ENCODE measurements at places on chromosomes 7 and 10. TPM values are rescaled to one million over a fixed set of nuclear protein-coding genes. Genes with fewer than 3 reads are reported as not detected.

Gene NME8
- not detected for total RNA-seq

Gene KNDC1
- 0.12 TPM for total RNA-seq

Gene CALHM1
- not detected for total RNA-seq

Gene CDC14C
- not detected for total RNA-seq

Gene MAGI2
- 4.6 TPM for total RNA-seq

Gene DDX21
- total RNA-seq: 68.3 TPM

Gene CALHM2
- 38.6 TPM for total RNA-seq

Gene CCDC146
- 1.6 TPM for total RNA-seq

Gene CBX3
- total RNA-seq: 90.0 TPM

Gene ZCWPW1
- total RNA-seq: 2.6 TPM

All from aortic smooth muscle cell (primary cell).